H4 (cell line): ENCODE measurements at places on chromosomes 12 and 14. TPM values are rescaled to one million over a fixed set of nuclear protein-coding genes. Genes with fewer than 3 reads are reported as not detected.

The ASPG gene
- total RNA-seq = not detected in 2 replicates

The OR6C65 gene
- not detected in 2 replicates for total RNA-seq

- no peak for DNase-seq
Observed at GRCh38 chr14:48936849-48937248, 649.3 kb downstream of the RPS29 start.

DNA sequence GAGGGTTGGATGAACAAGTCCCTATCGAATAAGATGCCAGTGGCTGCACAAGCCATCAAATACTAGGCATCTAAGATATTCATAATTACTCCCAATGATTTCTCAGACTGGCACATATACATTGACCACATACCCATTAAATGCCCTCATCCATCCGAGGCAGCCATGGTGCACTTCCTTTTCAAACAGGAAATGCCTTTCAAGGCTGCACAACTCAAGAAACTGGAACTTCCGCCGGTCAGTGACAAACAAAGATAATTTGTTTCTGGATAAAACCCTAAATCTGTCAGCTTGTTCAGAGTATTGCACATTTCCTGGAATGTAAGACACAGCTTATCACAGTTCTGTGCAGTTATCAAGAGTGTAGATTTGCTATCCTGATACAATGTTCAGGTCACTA, 203.7 kb downstream of the RMST start:
- DNase-seq = no peak

GRCh38 chr14:74221741-74222140, 17.5 kb upstream of the VSX2 start:
- DNase-seq = no peak

GRCh38 chr12:68932961-68933893, at the start of gene CPM:
CPM (minus strand) TSS chr12:68933171; CDS start chr12:68932837, 334 bp downstream.
- DNase-seq = no peak

- peak; percentile 59 for DNase-seq
Observed at GRCh38 chr12:19757317-19757877, 318.1 kb downstream of the AEBP2 start.

GRCh38 chr12:113392520-113392919, 11.2 kb downstream of the SDS start:
- DNase-seq = no peak

DNA sequence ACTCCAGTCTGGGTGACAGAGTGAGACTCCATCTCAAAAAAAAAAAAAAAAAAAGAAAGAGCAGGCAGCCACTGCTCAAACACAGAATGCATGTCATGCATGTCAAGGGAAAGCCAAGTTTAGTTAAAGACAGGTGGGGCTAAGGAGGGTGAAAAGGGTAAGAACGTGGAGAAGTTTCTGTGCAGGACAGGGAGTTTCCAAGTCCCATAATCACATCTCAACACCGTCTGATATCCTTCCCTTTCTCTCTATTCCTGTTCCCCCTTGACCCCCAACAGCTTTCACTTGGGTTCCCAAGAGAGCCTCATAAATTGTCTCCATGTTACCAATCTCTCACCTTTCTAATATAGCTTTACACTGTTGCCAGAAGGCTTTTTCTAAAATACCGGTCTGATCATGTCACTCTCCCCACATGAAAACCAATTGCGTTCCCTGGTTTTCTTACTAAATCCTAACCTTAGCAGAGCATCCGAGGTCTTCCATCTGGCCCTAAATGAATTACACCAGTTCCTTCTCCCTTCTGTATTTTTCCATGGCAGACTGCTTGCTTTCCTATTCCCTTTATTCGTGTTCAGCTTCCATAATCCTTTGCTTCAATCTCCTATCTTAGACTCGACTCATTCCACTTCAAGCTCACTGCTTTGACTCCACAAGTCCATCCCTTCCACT, 37.0 kb downstream of the LIMA1 start:
- DNase-seq = no peak

DNA sequence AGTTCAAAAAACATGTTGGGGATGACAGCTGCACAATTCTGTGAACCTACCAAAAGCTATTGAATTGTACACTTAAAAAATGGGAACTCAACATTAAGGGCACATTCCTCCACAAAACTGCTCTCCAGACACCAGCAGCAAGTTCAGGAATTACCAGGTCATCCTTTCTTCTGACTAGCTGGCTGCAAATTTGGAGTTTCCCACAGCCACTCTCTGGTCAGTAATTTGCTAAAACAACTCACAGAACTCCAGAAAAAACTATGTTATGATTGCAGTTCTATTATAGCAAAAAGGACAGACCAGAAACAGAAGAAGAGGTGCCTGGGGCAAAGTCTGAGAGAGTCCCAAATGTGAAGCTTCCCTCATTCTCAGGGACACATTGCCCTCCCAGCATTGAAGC, 20.1 kb upstream of the PLEKHD1 start:
- DNase-seq = no peak

DNA sequence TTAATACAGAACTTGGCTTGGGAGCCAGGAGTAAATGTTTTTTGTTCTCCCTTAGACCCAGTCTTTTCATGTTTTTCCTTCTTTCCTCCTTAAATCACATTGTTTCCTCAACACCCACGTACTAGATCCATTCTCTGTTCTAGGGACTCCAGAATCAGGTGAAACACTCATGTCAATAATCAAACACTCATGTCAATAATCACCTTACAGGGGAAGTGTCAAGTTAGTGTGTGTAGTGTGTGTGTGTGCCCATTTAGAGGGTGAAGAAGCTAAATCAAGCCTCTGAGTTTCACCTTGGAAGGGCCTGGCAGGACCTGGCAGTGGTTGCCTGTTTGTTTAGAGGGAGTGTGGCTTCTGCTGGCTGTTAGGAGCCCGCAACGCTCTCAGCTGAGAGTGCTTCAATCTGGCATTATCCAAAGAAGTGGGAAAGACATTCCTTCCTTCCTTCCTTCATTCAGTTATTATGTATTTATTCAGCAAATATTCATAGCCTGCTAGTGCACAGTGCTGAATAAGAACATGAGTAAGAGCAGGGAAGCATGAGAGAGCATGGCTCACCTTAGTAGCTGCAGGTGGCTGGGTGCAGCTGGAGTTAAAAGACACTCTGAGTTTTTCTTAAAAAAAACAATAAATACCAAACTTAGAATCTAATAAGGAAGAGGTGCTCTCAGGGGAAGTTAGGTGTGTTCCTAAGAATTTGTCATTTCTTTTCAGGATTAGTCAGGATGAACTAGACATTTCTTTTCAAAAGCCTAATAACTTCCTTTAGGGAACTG, 17.6 kb upstream of the EID3 start:
- DNase-seq = peak; percentile 48

DNA sequence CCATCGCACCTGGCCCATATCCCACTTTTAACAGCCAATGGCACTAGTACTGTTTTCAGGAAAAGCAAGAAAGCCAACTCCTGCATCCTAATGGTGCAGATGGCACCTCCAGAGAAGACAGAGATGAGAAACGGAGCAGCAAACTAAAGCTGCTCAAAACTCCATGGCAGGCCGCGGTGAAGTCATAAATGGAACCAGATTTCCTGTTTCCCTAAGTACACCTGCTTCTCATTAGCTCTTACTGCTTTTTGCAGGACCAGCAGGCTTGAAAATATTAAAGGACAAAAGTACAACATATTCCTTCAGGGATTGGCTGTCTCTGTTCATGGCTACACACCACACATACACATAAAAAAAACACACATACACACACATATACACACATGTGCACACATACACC, 36.7 kb upstream of the LGALS3 start:
- DNase-seq = no peak

- DNase-seq = peak; percentile 53
Observed at GRCh38 chr14:57486767-57487379, 6.8 kb downstream of the CCDC198 start.

- no peak for DNase-seq
Observed at GRCh38 chr12:33944703-33945437, 77.4 kb upstream of the ALG10 start.
